ENCODE measurements at places on chromosomes 3 and 15. TPM values are rescaled to one million over a fixed set of nuclear protein-coding genes. Genes with fewer than 3 reads are reported as not detected.

DNA sequence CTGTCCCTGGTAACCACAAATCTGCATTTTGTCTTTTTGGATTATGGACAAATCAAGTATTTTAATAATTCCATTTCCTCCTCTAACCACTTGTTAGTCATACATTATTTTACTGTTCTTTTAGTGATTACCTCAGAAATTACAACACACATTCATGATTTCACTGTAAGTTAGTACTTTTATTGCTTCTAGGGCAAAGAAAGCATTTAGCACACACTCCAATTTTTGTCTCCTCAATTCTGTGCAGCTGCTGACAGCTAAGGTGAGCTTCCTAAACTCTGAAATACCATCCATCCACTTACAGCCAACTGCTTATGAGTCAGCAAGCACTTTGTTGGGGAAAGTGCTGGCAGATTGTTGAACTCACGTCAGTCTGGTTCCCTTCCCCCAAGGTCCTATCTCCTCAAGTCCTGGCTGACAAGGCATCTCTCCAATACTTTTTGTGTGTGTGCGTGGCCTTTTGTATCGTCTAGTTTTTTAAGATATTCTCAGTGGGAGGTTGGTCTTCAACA is 49.4 kb upstream of the TNFAIP8L3 start:
- DNase-seq: peak; percentile 92

DNA sequence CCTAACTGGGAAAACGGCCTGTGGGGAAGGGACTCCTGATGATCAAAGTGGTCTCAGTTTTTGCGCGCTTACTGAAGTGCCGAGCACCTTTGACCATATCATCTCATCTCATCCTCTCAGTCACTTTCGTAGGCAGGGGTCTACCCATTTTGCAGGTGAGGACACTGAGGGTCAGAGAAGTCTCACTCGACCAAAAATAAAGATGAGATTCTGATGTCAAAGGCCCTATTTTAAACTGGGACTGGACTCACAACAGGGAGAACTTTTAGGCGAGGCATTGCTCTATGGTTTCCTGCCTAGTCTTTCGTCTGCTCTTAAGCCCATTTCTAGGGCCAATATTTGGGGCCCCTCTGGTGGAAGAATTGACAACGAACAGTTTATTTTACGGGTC is 830 bp downstream of the SLC6A11 start:
- no peak for DNase-seq

GRCh38 chr3:123372686-123373473 is 76.0 kb downstream of the ADCY5 start:
- DNase-seq: no peak

DNA sequence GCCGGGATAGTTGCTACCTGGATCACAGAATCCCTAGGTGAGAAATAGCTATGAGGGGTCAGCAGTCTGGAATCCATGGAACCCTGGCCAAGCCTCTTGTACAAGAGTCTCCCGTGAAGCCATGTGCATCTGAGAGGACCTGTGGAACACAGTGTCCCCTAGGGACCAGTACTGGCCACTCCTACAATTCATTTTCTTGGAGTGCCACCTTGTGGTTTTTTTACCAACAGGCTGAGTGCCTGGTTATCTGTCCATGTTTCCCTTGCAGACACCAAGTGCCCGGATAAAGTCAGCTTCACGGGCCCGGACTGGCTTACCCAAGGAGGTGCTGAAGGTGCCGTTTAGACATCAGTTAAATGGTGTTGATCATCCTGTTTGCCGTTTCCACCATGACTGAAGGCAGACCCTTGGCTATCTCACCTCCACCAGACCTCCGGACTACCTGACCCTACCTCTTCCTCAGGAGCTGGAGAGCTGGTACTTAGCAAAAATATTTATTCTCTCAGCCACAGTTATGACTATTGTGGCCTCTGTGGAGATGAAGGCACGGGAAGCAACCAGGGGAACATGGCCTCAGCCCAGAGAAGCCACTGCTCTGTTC is 93.9 kb downstream of the RBPMS2 start:
- DNase-seq: peak; percentile 67

DNA sequence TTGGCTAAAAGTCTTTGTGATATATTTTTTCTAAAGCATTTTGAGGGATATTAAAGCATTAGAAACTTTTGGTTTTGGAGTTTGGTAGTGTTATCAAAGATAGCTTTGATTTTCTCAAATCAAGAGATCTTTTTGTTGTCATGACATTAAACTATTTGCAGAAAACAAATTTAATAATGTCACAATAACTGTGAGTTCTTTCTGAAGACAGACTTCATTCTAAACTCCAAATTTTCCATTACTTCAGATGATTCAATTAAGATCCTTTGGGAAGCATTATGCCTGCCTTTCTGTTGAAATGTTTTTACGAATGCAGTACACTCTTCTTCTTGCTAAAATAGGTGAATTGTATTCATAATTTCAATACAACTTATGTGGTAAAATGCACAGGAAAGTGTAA is 145.4 kb downstream of the ALCAM start:
- DNase-seq: no peak

Gene P2RY1
- total RNA-seq: 7.6 TPM

- DNase-seq: peak; percentile 30
Observed at GRCh38 chr15:35705884-35706585, 160.1 kb upstream of the DPH6 start.

DNA sequence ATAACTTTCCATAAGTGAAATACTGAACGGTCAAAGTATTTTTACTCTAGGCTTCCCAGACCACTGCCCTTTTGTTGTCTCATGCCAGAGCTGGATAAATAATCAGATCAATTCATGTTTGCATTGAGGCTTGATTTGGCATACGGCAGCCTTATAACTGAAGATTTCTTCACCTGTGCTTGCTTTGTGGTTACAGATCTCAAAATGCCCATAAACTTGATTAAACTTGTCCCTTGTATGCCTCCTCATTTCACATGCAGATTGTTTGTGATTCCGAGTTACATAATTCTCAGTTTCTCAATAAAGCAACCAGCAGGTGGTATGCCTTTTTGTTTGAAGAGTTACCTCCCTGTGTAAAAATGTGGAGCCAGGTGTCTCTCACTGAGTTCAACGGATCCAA is 211.4 kb upstream of the LRIG1 start:
- DNase-seq: no peak

DNA sequence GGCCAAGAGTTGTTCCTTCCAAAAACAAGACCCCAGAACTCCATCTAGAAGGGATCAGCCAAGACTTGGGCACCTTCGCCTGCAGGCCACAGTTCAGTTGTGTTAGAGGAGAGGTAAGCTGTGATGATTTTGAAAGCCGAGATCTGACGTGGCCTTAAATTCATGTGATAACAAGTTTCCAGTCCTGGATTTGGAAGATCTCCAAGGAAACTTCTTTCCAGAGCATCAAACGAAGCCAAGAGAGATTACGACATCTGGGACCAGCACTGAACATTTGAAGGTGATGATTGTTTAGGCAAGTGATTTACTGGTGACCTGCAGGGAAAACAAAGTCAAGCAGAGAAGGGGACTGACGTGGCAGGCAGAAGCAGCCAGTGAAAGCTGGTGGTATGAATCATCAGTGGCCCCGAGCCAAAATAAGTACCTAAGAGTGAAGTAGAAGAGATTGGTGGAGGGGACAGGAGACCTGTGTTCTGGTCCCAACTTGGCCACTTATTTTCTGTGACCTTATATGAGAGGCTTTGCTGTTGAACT is 339.0 kb upstream of the PROK2 start:
- DNase-seq: peak; percentile 91

- DNase-seq: no peak
Observed at GRCh38 chr15:69181424-69181823, 21.0 kb downstream of the GLCE start.

DNA sequence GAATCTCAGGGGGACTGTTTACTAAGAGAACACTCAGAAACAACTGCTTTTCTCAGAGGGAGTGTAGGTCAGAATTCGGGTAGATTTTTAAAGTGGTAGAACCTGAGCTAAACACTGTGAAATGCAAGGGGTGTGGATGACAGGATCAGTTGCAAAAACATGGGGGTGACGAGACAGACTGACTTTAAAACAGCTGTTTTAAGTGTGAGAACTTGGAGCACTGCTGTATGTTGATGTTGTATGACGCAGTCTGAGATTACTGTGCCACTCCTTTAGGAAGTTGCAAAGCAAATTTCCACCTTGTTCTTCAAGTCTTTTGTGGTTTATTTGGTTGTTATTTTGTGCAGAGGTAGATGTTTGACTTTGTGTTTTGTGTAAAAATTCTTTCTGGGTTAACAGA is 36.8 kb upstream of the DIPK2A start:
- no peak for DNase-seq

DNA sequence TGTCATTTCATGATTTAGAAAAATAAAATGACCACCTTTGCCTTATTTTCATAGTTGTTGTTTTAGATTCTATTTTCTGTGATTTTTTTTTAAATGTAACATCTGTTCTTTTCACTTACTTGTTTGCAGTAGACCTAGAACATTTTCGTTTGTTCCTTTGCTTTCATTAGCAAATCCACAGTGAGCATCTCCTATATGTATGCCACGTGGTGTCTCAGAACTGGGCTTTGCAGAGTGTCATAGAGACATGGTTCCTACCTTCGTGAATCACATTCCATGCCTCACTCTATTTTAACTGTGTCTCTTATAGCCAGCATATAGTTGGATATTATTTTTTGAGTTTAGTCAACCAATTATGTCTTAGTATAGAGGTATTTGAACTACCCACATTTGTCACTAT is 118.2 kb downstream of the KLF13 start:
- DNase-seq: no peak

DNA sequence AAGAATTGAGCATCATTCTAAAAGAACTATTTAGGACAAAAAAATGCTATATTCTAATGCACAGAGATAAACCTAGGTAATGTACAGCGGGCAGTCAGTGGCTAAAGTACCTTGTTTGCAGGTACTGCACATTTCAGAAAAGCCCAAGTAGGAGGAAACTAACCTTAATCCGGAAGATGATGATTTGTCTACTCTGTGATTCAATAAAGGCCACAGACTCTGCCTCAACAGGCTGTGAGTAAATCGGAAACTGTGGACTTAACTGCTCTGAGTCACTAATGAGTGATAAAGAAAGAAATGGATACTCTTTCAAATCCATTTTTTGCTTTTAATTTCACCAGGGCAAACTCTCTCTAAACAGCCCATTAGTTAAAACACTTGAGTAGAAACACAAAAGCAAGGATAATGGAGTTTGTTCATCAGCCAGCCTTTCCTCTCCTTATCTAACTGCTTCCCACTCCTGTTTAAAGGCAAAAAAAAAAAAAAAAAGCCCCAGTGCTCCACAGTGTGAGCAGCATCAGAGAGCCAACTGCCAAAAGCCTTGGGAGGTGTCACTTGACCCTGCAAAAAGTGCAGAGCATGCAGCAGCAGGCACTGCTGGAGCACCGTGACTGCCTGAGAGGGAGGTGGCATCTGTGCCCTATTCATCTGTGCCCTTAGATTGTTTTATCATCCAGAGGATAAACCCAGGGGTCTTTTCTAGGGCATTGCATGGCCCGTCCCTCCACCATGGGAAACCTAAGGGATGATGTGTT is 187.7 kb downstream of the SATB1 start:
- peak; percentile 85 for DNase-seq

- no peak for DNase-seq
Observed at GRCh38 chr3:23105048-23105447, 98.1 kb upstream of the UBE2E2 start.

Gene CKMT1A
- total RNA-seq: not detected

DNA sequence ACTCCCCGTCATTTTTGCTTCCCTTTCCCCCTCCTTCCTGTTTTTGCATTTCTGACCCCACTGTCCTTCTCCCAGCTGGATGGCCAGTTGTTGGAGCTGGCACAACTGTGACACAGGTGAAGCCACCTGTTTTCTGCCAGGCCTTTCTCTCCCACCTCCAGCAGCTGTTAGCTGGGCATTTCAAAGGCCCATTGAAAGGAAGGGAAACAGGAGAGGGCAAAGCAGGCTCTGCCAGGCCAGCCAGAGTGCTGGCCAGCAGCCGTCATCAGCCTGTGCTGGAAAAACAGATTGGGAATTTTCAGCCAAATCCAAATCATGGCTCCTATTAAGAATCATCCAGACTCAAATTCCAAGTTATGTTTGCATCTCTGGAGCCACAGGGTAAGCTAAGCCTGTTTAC is 155.2 kb upstream of the C2CD4B start:
- no peak for DNase-seq
